ENCODE measurements at places on chromosomes 5 and 9. TPM values are rescaled to one million over a fixed set of nuclear protein-coding genes. Genes with fewer than 3 reads are reported as not detected.

- H3K36me3 ChIP-seq: no peaks in the 10 kb centered on the region
- no peak overlapping the region for H3K4me3 ChIP-seq
- no peak overlapping the region for H3K27ac ChIP-seq
- H3K4me1 ChIP-seq: no peaks in the 10 kb centered on the region
Measured at GRCh38 chr5:176724472-176724871, 77.2 kb downstream of the TSPAN17 start.

DNA sequence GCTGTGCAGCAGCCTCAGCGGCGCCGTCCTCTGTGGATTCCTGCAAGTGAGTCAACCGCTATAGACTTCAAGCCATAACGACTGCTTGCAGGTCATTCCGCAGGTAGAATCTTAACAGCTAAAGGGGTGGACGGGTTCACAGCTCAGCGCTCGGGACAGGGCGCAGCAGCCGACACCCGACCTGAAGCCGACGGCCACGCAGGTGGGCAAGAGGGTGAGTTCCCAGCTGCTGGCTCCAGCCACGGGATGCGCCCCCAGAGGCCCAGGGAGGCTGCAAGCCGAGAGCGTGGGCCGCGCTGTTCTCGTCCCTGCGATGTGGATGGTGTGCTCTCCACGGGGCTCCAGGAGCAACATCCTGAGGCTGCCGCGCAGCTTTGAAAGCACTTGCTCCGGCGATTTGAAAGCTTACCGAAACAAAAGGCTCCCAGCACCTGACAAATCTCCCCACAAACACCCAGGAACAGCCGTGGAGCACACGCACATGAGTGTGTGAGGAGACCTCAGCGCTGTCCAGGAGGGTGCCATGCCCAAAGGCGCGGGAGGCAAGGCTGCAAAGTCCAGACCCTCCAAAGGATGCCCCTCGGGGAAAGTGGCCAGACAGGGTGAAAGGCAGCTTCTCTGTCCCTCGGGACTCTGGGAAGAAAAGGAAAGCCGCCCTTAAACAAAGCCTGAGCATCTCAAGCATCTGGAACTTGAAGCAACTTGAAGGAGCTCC lies 48.7 kb downstream of the EXD3 start:
- no peaks in the 10 kb centered on the region for H3K36me3 ChIP-seq
- H3K27me3 ChIP-seq: no peaks in the 10 kb centered on the region
- DNase-seq: peak; percentile 25
- H3K4me1 ChIP-seq: no peaks in the 10 kb centered on the region
- no peak overlapping the region for H3K4me3 ChIP-seq

DNA sequence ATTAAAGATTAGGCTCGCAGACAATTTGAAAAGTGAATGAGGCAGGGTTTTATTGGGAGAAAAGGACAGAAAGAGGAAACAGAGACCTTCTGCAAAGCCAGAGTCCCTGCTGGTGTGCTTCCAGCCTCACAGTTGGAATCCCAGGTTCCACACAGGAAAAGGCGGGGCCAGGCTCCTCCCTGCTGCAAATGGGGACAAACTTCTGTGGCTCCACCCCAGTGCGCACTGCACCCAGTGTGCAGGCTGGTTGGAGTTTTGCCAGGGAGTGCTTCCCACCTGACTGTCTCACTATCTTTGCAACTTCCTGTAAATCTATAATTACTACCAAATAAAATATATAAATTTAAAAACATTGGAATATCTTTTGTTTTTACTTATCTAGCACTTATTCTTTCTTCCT lies 386.0 kb upstream of the GRIN3A start:
- H3K27me3 ChIP-seq: no peaks in the 10 kb centered on the region
- no peaks in the 10 kb centered on the region for H3K36me3 ChIP-seq
- no peaks in the 10 kb centered on the region for H3K4me1 ChIP-seq

DNA sequence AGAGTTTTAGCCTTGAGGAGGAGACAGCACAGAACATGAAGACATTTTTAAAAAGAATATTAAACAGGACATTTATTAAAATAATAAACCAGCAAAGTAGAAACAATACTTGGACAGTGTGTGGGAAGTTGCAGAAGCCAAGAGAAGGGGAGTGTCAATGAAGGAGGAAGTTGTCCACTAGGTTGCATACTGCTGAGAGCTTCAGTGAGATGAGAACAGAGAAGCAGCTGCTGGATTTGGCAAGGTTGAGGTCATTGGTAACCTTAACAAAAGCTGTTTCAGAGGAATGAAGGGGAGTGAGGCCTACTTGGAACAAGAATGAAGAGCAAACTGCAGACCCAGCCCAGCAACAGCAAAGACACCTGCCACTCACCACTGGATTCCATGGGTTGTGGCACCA lies 11.4 kb downstream of the BHMT start:
- DNase-seq: no peak
- H3K27me3 ChIP-seq: no peaks in the 10 kb centered on the region
- H3K27ac ChIP-seq: no peak overlapping the region
- H3K4me1 ChIP-seq: no peaks in the 10 kb centered on the region

DNA sequence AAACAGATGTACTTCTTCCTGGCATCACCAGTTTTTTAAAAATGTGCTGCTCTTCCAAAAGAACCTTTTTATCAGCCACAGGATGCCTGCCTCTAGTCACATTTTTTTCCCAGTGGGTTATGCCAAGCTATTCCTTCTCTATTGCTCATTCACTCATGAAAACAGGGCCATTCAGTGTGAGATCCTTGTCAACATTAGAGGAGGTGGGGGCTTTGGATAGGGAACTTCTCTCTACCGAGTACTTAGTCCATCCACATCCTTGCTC lies 3.1 kb downstream of the TMEM252 start:
- no peak for DNase-seq
- H3K27me3 ChIP-seq: no peaks in the 10 kb centered on the region
- H3K27ac ChIP-seq: peak overlapping the region; percentile 54
- no peak overlapping the region for H3K4me3 ChIP-seq
- no peaks in the 10 kb centered on the region for H3K36me3 ChIP-seq

DNA sequence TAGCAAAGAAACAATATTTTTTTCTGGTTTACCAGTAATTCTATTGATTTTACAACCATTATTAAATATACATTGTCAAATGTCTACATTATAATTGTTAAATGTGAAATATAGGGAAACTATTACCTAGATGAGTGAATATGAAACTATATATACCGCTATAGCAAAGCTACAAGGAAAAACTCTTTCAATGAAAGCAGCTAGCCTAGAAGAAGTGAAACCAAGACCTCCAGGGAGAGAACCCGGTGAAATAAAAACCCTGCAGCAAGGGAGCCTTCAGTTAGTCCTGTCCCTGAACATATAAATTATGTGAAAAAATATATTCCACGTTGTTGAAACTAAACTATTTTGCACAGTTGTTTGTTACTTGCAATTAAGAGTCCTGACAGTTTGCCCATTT lies 913.1 kb downstream of the EFNA5 start:
- H3K36me3 ChIP-seq: no peaks in the 10 kb centered on the region
- no peak overlapping the region for H3K27ac ChIP-seq
- no peaks in the 10 kb centered on the region for H3K4me1 ChIP-seq
- no peaks in the 10 kb centered on the region for H3K27me3 ChIP-seq
- H3K4me3 ChIP-seq: no peak overlapping the region
- DNase-seq: no peak

DNA sequence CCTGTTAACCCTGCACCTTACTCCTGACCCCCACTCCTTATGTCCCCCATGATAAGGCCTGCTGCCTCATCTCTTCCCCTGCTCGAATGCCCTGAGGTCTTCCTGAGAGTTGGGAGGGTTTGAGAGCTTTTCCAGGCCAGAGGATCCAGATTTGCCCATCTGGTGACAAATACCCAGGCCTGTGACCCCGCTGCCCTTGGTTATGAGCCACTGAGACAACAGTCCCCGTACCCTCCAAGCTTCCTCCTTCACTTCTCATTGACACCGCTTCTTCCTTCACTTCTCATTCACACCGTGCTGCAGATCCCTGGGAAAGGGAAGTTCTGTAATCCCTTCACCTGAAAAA lies 593 bp downstream of the GM2A start:
- DNase-seq: no peak
- no peaks in the 10 kb centered on the region for H3K36me3 ChIP-seq
- H3K27ac ChIP-seq: no peak overlapping the region
- peaks cover 4% of the 10 kb centered on the region for H3K4me1 ChIP-seq
- H3K27me3 ChIP-seq: no peaks in the 10 kb centered on the region

DNA sequence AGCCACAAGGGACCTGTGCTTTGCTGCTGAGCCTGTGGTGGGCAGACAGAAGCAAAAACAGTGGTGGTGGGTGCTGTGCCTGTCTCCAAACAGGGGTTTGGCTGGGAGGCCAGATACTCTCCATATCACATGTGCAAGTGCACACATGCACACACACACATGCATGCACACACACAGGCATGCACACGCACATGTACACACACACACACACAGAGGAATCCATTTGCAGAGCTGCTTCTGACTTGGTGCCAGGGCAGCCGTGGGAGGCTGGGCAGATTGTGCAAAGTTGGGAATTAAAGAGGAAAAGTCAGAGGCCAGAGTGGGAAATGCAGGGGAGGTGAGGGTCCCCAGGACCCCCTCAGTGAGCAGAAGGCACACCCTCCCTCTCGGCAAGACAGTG lies 71.3 kb downstream of the NTNG2 start:
- H3K36me3 ChIP-seq: no peaks in the 10 kb centered on the region
- DNase-seq: no peak
- no peak overlapping the region for H3K4me3 ChIP-seq
- H3K27me3 ChIP-seq: no peaks in the 10 kb centered on the region

DNA sequence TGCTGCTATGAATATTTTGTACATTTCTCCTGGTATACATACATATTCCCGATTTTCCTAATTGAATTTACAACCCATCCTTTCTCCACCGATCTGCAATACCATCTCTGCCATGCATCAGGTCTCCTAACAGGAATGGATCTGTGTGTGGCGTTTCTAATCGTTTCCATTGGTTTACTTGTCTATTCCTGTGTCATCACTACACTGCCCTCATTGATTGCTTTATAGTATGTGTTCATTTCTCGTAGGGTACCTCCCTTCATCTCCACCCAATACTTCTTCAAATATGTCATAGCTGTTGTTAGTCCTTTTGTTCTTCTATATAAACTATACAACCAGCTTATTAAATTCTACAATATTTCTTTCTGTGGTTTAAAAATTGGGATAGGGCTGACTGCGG lies 7.1 kb upstream of the OR2S2 start:
- no peak overlapping the region for H3K27ac ChIP-seq
- no peaks in the 10 kb centered on the region for H3K4me1 ChIP-seq
- no peak overlapping the region for H3K4me3 ChIP-seq
- no peaks in the 10 kb centered on the region for H3K27me3 ChIP-seq
- no peak for DNase-seq

GRCh38 chr5:124544366-124545055 lies 201.9 kb downstream of the ZNF608 start:
- no peak overlapping the region for H3K4me3 ChIP-seq
- no peak overlapping the region for H3K27ac ChIP-seq
- H3K4me1 ChIP-seq: no peaks in the 10 kb centered on the region

DNA sequence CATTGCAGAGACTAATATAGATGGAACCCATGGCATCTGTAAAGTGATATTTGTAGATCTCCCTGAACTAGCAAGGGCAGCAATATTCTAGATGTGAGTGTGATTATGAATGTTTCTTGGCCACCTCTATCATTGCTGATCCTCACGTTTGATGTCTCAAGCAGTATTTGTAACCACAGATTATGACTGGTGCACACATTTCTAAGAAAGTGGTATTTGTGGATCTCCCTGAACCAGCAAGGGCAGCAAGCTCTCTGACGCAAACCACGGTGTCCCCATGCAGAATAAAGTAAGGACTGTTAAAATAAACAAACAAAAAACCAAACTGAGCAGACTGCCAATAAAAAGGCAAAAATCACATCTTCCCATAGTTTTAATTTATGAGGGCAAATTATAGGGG lies 301.3 kb downstream of the CSNK1G3 start:
- no peak overlapping the region for H3K27ac ChIP-seq
- H3K4me3 ChIP-seq: no peak overlapping the region
- peaks cover 4% of the 10 kb centered on the region for H3K4me1 ChIP-seq
- DNase-seq: no peak

DNA sequence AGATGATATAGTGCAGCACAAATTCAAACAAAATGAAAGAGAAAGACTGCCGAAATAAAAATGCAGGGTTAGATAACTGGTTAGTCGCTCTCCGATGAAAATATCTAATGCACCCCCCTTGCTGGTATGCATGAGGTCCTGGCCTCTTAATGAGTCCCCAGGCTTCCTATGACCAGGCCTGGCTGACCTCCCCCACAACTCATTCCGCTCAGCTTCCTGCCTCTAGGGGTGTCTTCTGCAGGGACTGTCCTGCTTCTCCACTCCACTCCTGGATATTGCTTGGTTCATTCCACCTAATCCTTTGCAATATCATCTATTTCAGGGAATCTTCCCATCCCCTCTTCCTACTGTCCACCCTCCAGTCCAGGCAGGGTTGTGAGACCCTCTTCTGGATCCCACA lies 341.8 kb downstream of the ASTN2 start:
- H3K27me3 ChIP-seq: no peaks in the 10 kb centered on the region
- no peak overlapping the region for H3K27ac ChIP-seq
- H3K4me1 ChIP-seq: no peaks in the 10 kb centered on the region
- H3K36me3 ChIP-seq: no peaks in the 10 kb centered on the region
- no peak overlapping the region for H3K4me3 ChIP-seq
- no peak for DNase-seq

DNA sequence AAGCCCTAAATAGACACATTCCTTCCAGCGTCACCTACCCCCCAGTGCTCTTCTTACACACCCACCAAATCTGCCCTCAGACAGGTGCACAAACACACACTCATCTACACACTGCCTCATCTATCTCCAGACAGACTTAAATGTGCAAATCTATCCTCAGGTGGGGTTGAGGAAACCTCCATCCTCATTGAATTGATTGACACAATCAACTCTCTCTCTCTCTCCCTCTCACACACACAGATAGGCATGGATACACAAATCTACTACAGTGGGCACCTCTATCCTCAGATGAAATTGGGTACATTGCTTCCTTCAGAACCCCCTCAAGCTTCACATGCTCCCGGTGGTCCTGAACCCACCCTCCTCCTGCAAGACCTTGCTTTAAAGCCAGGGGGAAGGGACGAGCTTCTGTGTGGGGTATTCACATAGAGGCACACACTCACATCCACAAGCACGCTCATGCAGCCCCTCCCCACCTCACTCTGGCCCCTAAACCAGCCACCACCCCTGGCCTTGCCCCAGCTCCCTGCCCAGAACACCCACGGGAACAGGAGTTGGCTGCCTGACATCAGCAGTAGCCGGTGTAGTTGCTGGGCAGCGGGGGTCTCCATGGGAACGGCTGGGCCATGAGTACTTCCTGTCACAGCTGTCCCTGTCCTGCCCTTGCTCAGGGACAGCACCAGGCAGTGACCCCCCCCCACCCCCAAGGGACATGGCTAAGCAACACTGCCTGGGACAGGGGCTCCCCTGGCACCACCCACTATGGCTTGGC lies 22.8 kb downstream of the PCDH1 start:
- H3K36me3 ChIP-seq: no peaks in the 10 kb centered on the region
- no peak overlapping the region for H3K4me3 ChIP-seq
- no peaks in the 10 kb centered on the region for H3K4me1 ChIP-seq
- DNase-seq: no peak
- no peaks in the 10 kb centered on the region for H3K27me3 ChIP-seq

ARID3C gene
- total RNA-seq: not detected

CRB2 gene
- 0.15 TPM for total RNA-seq

ADGRD2 gene
- total RNA-seq: not detected

LCN1 gene
- total RNA-seq: not detected

SHOC1 gene
- 0.15 TPM for total RNA-seq

CHMP5 gene
- total RNA-seq: 59.0 TPM

TSSK1B gene
- 0.18 TPM for total RNA-seq

ATG12 gene
- 52.5 TPM for total RNA-seq

CARTPT gene
- not detected for total RNA-seq

SEMA5A gene
- total RNA-seq: 14.7 TPM

EMB gene
- total RNA-seq: 21.5 TPM

CAVIN4 gene
- 1.3 TPM for total RNA-seq

SPATA31A3 gene
- not detected for total RNA-seq

MOCS2 gene
- total RNA-seq: 39.2 TPM
